NCI-H524 treated with DMSO at 0.1 percent for 48 hours (cell line): ENCODE measurements at places on chromosomes 3 and 15.

- no peak for DNase-seq
These were observed 52.6 kb upstream of the ULK4 start for GRCh38 chr3:42014458-42014920.

DNA sequence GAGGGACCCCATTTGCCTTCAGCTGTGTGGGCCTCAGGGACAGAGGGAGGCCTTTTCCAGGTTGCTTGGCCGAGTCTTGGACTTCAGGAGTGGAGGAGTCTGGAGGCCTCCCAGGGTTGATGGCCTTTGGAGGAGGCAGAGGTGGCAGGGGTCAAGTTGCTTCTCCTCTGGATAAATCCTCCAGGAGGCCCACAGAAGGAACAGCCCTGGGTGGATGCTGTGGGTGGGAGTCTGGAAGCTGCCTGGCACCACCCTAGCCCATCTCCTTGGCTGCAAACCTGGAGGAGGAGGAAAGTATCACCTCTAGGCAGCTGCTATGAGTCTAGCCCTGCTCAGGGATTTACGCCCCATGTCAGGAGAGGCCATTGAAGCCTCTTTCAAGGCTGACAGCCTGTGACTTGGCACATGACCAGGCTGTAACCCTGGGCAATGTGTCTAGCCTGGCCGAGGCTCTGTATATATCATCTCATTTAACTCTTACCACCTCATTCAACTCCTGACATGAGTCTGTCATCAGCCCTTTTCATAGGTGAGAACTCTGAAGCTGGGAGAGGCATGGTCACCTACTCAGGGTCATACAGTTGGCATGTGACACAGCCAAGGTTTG, 2.9 kb upstream of the PRKCD start:
- DNase-seq = no peak

GRCh38 chr15:60964527-60964926, 264.6 kb downstream of the RORA start:
- DNase-seq = no peak

DNA sequence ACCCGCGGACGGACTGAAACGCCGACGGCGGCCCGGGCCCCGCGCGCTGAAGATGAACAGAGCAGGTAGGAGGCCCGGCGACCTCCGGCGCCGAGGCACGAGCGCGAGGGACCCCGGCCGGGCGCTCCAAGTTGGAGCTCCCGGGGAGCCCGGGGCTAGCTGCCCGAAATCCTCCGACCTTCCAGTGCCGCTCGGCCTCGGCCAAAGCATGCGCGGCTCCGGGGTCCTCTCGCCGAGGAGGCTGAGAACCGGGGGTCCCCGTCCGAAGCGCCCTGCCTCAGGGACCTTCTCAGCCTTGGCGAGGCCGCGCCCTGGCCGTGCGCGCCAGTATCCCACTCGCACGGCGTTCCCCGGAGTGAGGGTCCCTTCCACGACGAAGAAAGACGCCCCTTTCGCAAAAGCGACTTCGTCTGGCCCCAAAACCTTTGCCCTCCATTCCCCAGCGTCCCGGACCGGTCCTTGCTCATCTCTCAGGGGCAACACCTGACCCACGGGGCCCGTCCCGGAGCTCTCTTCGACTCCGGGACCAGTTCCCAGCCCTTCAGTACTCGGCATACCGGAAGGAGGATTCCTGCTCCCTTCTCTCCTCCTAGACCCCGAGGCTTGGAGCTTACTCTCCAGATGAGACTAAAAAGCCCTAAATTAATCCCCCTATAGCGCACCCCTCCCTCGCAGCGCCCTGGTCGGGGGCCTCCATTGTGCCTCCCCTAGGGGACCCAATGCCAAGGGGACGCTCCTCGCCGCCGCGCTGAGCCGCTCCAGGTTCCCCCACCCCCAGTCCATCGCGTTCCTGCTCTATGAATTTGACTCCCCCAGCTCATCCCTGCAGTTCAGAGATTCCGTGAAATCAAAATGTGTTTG, 7.7 kb upstream of the FGD5 start:
- no peak for DNase-seq

DNA sequence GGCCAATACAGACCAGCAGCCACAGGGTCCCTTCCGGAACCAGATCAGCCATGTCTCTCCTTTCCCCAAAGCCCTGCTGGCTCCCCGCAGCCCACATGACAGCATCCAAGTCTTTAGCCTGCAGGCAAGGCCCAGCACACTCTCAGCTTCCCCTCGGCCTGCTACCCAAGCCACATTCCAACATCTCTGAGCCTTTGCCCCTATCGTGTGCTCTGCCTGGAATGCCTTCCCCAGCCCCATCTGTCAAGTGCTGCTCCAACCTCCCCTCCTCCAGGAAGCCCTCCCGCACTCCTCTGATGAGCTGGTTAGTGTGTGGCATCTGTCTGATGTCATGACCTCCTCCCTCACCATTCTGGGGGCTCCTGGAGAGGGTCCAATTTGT, 8.5 kb downstream of the PLXND1 start:
- DNase-seq = no peak

GRCh38 chr3:157373783-157374182, 62.9 kb upstream of the PTX3 start:
- DNase-seq = no peak

DNA sequence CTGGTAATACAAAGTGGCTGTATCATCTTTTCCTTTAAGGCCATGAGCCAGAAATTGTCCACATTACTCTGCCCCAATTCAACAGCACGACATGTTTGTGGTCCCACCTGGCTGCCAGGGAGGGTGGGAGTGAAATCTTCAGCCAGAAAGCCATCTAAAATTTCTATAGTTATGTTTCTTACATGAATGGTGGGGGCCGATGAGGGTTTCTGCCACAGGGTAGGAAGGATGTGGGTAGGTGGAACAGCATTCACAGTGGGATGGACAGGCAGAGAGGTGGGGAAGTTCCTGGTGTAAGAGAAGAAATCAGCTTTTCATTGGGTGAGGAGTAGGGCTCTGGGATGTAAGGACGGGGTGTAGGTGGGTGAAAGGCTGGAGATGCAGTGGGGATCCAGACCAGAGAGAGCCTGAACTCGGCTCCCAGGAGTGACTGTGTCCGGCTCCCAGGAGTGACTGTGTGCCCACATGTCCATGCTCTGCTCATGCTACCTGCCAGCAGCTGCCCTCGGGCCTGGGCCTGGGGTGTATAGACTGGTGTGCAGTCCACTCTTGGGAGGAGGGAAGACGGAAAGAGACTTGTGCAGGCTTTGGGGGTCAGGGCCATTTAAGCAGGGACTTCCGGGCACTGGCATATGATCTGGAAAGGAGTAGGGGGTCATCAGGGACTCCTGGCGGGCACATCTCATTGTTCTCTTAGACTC, 3.8 kb upstream of the FBLN2 start:
- DNase-seq = no peak

- no peak for DNase-seq
These were observed 70.2 kb upstream of the ST8SIA2 start for GRCh38 chr15:92323525-92323924.

GRCh38 chr15:99303907-99304306, 52.6 kb downstream of the LRRC28 start:
- DNase-seq = no peak

GRCh38 chr3:32719335-32719734, 34.3 kb downstream of the CNOT10 start:
- no peak for DNase-seq

GRCh38 chr15:60539016-60539415, 60.1 kb upstream of the ICE2 start:
- no peak for DNase-seq

DNA sequence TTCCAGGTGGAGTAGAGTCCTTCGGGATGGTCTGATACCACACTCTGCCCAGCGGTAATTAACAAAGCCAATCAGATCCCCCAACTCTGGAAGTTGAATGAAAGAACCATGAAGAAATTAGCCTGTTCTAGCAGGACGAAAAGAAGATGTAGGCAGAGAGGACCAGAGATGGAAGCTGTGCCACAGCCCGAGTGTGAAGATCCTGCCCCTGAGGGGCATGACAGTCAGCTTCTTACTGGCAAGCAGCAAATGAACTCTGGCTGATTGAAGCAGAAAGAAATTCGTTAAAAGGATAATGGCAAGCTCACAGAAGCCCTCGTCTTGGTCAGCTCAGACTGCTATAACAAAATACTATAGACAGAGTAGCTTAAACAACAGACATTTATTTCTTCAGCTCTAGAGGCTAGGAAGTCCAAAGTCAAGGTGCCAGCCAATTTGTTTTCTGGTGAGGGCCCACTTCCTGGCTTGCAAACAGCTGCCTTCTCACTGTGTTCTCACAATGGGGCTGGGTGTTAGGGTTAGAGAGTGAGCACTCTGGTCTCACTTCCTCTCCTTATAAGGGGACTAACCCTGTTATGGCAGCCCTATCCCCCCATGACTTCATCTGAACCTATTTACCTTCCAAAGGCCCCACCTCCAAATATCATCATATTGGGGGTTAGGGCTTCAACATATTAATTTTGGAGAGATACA, 307.1 kb downstream of the VPS13C start:
- DNase-seq = no peak

GRCh38 chr3:134640378-134640777, 10.4 kb downstream of the KY start:
- DNase-seq = no peak

- no peak for DNase-seq
These were observed 266.7 kb upstream of the C2CD4B start for GRCh38 chr15:62431817-62432216.

DNA sequence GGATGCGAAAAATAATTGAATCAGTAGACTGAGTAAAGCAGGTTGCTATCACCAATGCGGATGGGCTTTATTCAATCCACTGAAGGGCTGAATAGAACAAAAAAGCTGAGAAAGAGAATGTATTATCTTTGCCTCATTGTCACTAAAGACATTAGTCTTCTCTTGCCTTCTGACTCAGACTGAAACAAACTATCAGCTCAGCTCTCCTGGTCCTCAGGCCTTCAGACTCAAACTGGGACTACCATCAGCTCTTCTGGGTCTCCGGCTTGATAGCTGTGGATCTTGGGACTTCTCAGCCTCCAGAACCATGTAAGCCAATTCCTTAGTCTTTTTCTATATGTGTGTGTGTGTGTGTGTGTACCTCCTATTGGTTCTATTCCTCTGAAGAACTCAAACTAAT, 12.6 kb downstream of the IFT57 start:
- no peak for DNase-seq

- no peak for DNase-seq
These were observed 7.4 kb upstream of the FNDC3B start for GRCh38 chr3:172031996-172032395.

DNA sequence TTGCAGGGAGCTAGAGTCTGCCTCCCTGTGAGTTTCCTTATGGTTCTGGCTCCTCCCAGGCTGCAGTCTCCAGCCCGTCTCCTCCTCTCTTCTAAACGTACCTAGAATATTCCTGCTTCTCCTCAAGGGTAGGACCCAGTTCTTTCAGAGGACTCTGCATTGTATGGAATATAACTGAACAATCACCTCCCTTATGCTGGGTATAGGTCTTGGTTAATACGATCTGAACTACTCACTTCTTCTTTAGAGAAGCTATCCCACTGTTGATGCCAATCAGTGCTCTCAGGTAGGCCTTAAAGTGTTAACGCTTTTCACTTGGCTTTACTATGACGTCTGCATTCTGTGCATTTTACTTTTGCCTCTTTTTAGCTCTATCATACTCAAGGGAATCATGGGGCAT, 98.5 kb downstream of the WNT7A start:
- DNase-seq = no peak

- peak; percentile 58 for DNase-seq
These were observed 481 bp upstream of the CRYBG3 start for GRCh38 chr3:97821287-97821773.

- DNase-seq = no peak
These were observed 195.6 kb downstream of the TBC1D2B start for GRCh38 chr15:77881950-77882349.

GRCh38 chr3:134190250-134190649, 60.4 kb downstream of the RYK start:
- DNase-seq = no peak
